ENCODE measurements at places on chromosomes 5 and 9. TPM values are rescaled to one million over a fixed set of nuclear protein-coding genes. Genes with fewer than 3 reads are reported as not detected.

GRCh38 chr5:143536364-143536763 is 132.9 kb upstream of the NR3C1 start:
- no peak for DNase-seq

DNA sequence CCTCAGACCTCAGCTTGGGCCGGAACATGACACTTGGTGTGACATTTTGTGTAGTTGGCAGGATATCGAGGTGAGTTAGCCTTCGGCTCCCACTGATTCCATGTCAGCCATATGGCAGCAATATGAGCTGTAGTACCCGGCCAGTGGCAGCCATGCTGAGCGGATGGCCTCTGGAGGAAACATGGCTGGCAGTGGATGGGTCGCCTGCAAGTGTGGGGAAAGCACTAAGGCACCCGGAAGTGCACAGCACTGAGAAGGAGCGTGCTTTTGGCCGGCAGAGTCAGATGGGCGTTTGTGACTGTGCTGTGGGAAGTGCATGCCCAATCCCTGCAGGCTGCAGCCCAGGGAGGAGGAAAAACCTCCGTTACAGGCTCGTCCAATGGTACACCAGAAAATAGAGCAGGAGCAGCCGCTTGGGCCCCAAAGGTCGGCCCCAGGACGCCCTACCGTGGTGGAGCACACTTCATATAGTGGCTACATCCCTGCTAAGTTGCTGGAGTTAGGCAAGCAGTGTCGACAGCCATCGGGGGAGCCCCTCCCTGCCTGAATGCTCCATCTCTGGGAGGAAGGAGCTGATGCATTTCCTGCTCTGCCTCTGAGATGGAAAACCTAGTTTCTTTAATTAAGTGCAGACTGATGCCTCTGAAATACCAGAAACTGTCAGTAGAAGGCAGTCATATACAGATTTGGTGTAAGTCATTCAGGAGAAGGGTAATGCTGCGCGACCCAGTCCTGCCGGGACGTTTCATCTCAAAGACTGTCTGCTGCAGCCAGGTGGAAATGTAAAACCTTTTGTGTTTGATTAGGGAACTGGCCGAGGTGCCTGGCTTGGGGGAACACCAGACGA is 2185.8 kb upstream of the ACO1 start:
- DNase-seq = no peak

Gene CDX1
- total RNA-seq = 0.68 TPM

Gene FOCAD
- total RNA-seq = 78.0 TPM

GRCh38 chr5:171575386-171575785 is 155.9 kb downstream of the FGF18 start:
- DNase-seq = no peak

Gene SEMA6A
- 129 TPM for total RNA-seq

GRCh38 chr5:73615085-73615484 is 10.9 kb upstream of the ARHGEF28 start:
- DNase-seq = no peak

GRCh38 chr9:113993838-113994540 is 84.1 kb downstream of the AMBP start:
- no peak for DNase-seq

GRCh38 chr5:121164632-121165031 is 687.0 kb upstream of the FTMT start:
- DNase-seq = no peak

- DNase-seq = no peak
These were observed 89.6 kb upstream of the BASP1 start for GRCh38 chr5:17127743-17128231.

Gene ZFP2
- 4.0 TPM for total RNA-seq

GRCh38 chr5:96079075-96079474 is 117.4 kb upstream of the ELL2 start:
- no peak for DNase-seq

Gene RETREG1
- total RNA-seq = 7.8 TPM

DNA sequence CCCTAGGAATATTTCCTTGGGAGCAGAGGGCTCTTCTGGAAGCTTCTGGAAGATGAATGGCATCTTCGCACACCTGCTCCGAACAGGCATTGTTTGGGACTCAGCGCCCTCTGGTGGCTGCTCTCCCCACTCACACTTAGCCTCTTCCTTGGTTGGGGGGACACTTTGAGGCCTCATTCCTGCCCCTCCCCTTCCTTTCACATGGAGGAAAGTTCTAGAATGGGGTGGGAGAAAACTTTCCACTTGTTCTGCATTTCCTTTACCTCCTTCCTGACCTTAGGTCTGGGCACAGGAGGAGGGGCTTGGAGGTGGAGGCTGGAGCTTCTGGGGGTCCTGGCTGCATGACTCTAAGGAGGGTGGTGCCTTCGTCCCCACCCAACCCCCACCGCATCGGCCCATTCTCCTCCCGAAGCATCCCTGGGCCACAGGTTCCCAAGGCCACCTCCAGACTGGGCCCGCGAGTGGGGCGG is 19.3 kb upstream of the SMIM32 start:
- peak; percentile 69 for DNase-seq

GRCh38 chr5:24535646-24536045 is 109.1 kb downstream of the CDH10 start:
- DNase-seq = no peak

DNA sequence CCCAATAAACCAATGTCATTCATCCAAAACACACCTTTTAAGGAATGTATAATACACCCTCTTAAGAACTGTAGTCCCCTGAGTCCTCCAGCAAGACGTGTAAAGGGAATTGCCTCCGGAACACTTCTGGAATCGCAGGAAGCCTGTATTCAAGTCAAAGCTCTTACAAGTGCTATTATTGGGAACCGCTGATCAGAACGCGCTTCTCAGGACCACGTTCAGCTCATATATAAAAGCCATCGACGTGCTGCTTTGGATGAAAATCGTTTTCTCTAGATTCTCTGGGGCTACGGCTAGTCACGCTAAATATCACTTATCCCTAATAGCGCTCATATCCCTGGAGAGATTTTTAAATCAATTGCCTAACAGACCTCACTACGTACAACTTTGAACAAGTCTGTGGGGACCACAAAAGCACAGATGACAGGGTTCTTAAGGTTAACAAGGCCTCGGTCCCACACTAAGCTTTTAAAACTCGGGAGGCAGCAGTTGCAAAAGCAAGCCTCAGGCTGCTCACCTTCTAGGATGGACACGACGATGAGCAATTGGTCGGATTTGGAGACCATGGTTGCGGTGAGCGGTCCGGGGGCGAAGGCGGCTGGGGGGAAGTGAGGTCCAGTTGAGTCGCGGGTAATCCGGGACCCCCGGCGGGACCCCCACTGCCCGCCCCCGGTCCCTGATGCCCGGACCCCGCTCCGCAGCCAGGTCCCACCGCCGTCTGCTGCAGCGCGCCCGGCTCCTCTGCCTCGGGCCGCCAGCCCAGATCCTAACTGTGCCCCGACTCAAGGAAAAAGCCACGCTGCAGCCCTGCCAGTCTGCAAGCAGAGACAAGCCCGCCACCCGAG is 548 bp downstream of the CEP120 start:
- no peak for DNase-seq

Gene CCDC192
- total RNA-seq = 2.1 TPM

Gene SLC46A2
- not detected for total RNA-seq

- DNase-seq = no peak
These were observed 20.6 kb upstream of the PTGES start for GRCh38 chr9:129773262-129774048.

- no peak for DNase-seq
These were observed 3.8 kb downstream of the NDST1 start for GRCh38 chr5:150511578-150512367.

GRCh38 chr9:120778758-120779157 is 14.5 kb downstream of the FBXW2 start:
- DNase-seq = no peak

GRCh38 chr9:37575511-37575914 is 667 bp downstream of the FBXO10 start:
- DNase-seq = no peak

GRCh38 chr9:133778336-133779013 is 40.3 kb upstream of the SARDH start:
- no peak for DNase-seq

Gene EDIL3
- 51.3 TPM for total RNA-seq

DNA sequence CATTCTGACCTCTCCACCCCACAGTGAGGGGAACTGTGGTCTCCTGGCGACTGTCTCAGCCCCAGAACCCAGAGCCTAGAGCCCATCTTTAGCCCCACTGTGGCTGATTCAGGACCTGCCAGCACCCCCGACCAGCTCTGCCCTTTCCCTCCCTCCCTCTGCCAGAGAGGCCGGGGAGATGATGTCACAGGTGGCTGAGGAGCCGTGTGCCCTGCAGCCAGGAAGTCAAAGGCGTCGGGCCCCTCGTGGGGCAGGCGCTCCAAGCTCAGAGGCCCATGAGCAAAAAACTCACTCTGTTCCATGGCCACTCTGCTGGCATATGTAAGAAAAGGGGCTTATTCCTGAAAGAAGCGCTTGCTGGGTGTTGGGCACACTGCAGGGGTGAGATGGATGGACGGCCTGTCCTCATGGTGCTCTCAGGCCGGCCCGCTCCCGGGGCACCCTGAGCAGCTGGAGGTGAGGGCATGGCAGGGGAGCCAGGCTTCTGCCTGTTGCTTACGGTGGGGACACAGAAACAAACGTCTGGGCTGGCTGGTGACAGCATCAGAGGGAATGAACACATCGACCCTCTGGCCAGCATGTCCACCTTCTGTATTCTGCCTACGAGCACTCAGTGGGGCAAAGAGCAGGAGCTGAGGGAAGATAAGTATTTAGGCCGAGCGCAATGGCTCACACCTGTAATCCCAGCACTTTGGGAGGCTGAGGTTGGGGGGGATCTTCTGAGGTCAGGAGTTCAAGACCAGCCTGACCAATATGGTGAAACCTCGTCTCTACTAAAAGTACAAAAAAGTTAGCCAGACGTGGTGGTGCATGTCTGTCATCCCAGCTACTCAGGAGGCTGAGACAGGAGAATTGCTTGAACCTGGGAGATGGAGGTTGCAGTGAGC is 41.1 kb downstream of the LAMC3 start:
- DNase-seq = no peak

All from mesothelial cell of epicardium (in vitro differentiated cells).